T-helper 22 cell (primary cell): ENCODE measurements at places on chromosomes 16 and 17.

DNA sequence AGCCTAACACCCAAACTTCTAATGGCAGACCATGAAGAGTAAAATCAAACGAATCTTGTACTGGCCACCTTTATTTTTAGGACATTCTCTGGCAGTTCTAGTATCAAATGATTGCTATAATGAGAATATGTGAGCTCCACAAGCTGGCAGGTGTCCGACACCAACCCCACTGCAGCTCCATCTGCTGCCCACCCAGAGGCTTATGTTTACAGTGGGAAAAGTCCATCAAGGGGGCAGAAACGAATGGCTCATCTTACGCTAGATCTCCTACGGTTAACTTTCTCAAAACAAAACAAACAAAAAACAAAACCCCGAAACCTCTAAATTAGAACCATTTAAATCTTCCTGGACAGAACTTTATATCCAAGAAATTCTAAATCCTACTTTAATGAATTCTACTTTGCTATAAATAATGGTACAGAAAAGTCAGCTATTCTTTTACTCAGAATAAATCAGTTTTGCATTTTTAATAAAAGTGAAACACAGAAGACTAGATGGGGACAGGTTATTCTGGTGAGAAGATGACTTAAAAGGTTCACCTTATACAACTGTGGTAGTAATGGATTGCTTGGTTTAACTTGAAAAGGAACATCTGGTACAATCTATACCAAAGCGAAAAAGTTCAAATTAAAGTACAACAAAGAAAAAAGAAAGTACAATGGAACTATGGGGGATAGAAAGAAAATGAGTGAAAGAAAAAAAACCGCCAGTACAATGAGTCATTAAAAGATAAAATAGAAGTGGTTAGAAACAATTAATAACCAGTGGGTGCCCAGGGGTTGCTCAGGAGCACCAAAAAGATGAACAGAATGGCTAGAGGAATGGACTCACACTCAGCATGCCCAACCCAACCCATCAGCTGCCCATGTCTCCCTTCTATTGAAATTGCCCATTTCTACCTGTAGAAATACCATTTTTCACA is 40.2 kb downstream of the GRB2 start:
- DNase-seq: no peak

DNA sequence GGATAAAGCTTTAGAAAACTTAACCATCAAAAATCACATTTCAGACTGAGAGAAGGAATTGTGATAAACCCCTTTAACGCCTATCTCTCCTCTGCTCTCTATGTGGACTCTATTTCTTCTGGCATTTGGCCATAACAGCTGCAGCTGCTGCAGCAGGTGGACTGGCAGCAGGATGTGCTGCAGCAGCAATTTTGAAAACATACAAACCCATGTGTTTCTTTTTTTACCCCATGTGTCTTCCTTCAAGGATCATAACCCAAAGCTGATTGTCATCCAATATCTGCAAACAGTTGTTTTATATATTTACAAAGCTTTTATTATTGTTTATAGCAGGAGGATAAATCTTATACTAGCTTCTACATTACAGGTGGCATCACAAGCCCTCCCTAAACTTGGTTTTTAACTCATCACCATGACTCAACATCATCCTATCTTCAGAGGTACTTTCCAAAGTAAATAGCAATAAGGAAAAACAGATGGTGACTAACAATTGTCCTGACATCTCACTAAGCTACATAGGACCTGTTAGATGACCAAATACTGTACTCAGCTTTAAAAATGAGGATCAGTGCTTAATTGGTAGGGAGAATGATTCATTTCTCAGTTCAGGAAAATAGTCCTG is 14.5 kb upstream of the KRTAP9-2 start:
- no peak for DNase-seq

- DNase-seq: peak; percentile 58
Observed at GRCh38 chr17:50871364-50871763, 5.2 kb upstream of the TOB1 start.

GRCh38 chr17:17807440-17807839 is 29.3 kb downstream of the SREBF1 start:
- DNase-seq: no peak
